Hindlimb muscle (tissue), 1 donor: ENCODE measurements at places on chromosomes 7 and 10.

GRCh38 chr7:49279891-49280290 lies 355.5 kb downstream of the CDC14C start:
- no peak for DNase-seq

GRCh38 chr10:91636892-91637291 lies 4.0 kb upstream of the PPP1R3C start:
- no peak for DNase-seq

DNA sequence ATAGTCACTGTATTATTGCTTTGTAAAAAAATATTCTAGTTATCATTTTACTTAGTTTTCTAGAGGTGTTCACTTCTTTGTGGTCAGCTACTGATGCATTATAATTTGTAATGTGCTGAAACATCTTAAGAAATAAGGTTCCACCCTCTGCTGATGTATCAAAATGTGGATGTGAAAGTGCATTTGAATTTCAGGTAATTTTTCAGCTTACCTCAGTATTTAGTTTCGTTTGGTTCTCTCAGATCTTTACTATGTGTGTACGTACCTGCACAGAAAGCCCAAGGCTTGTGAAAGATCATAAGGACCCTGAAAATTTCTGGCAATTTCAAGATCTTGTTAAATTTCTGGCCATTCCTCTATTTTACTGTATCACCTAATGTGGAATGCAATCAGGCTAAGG lies 542.3 kb upstream of the TPK1 start:
- DNase-seq = no peak

DNA sequence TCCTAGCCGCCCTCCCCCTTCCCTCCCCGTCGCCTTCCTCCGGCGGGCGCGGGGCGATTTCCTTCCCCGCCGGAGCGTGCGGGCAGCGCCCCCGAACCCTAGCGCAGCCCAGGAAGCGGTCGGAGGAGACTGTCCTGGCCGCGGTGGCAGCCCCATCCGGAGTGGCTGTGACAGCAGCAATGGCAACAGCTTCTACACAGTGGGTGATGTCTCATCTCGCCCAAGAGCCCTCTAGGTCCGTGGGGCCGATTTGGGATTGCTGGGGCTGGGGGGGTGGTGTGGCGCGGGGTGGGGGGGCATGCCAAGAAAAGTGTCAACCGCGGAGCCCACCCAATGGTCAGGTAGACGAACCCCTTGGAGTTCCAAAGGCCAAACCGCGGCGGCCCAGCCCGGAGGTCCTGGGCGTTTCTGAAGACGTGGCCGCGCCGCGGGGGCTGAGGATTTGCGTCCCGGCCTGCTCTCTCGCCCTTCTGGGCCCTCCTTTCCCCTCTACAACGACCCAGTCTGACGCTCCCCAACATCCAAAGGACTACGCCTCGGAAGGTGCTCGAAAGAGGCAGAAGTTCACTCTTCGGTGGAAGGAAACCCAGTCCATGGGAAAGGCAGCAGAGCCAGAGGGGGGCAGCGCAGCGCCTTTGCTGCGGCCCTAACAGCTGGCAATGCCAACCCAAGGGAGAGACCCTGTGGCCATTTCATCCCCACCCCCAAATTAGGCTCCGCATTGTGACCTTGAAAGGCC lies 603 bp upstream of the TWIST1 start:
- no peak for DNase-seq

- no peak for DNase-seq
These were observed 10.9 kb upstream of the CHRM2 start for GRCh38 chr7:136857573-136857972.

DNA sequence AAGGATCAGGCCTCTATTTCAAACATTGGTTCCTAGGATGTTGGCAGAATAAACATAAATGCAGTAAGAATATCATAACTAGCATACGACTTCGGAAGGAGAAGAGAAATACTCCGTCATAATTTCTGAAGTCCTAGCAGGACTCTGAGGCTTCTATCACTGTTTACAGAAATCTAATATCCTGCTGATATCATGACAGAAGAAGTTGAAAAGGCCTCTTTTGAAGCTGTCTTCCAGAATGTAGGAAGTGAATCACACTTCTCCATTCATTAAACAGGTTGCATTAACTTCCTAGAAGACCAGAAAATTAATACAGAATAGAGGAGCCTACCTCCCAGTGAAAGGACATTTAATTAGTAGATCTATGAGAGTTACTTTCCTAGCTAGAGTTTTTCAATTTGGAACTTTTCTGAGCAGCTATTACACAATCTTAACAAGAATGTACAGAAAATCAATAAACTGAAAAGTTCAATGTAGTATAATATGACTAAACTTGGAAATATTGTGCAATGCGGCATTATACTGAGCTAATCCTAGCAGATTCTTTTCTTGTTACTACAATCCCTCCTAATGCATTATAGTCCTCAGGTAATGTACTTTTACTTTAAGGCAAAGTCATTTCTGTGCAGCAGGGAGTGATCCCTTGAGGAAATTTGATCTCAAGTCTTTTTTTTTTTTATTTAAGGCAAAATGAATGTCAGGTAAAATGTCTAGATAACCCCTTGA lies 622.6 kb upstream of the CELF2 start:
- no peak for DNase-seq

DNA sequence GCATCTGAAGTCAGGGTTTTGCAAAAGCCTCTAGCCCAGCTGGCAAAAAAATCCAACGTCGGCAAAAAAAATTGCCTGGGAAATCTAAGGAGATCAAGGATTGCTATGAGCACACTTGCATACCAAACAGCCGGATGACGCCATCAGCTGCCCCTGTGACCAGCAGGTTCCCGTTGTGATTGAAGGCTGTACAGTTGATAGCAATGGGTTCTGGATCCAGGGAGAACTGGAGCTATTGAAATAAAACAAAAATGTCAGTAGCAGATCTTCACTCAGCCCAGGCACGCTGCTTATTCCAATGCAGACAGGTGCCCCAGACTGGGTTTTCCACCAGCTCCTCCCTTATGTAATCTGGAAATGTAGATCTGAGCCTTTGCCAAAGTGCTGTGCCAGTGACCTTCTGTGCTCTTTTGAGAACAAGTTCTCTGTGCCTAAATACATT lies 18.7 kb upstream of the CYREN start:
- DNase-seq = no peak
